Esophagus mucosa (tissue), 1 donor: ENCODE measurements at places on chromosomes 4 and X.
A peak's percentile ranks its signal among the peaks of the same experiment; 100 is the strongest.

- no peak for ATAC-seq
Observed at GRCh38 chr4:7252510-7253340, 60.4 kb downstream of the SORCS2 start.

DNA sequence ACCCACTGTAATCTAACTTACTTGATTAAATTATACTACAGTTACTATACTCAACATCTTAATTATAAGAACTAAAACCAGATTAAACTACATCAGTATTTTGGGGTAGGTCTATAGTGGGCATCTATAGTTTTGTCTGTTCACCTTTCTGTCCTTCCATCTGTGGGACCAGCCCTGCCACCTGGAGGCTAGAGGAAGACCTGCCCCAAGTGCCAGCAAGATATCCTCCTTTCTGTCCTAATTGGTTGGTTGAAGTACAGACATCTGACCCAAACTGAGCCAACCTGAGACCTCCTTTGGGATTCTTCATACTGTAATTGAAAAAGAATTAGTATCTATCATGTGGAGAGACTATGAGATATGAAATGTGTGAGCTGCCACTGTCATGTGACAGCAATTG lies 172.2 kb upstream of the TLL1 start:
- ATAC-seq, result no peak

- ATAC-seq, result no peak
Observed at GRCh38 chrX:11481035-11481434, 184.7 kb downstream of the ARHGAP6 start.

DNA sequence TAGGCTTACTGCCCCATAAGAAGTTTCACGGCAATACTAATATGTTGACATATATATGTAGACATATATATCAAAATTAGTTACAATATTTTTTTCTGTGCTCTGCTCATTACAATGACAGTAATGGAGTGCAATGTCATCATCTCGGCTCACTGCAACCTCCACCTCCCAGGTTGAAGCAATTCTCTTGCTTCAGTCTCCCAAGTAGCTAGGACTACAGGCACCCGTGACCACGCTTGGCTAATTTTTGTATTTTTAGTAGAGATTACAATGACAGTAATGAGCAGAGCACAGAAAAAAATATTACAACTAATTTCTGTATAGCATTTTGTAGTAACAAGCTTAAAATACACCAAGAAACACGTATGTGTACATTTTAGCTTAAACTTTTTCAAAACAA lies 7.6 kb downstream of the EIF4E start:
- ATAC-seq, result no peak

- ATAC-seq, result peak; percentile 69
Observed at GRCh38 chr4:169269916-169270809, 593 bp downstream of the SH3RF1 start.

- ATAC-seq, result no peak
Observed at GRCh38 chr4:23297327-23297726, 592.5 kb downstream of the PPARGC1A start.

GRCh38 chr4:153337686-153338085 lies 6.8 kb upstream of the MND1 start:
- no peak for ATAC-seq

- ATAC-seq, result no peak
Observed at GRCh38 chr4:186852964-186853391, 129.3 kb upstream of the FAT1 start.

- ATAC-seq, result peak; percentile 25
Observed at GRCh38 chr4:121822796-121823504, 733 bp downstream of the CCNA2 start.

DNA sequence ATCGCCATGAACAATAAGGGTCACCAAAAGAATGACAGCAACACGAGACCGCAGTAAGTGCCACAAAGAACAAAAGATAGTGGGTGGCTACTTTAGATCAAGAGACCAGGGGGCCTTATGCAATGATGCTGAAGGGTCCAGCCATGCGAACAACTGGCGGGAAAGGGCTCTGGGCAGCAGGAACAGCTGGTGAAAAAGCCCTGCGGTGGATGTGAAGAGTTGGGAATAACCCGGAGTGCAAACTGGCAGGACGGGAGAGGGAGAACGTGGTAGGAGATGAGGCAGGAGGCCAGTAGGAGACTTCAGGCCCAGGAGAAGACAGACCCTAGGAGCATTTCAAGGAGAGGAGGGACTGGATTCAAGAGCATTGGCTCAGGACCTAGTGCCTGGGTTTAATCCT lies 120.2 kb downstream of the AFAP1 start:
- no peak for ATAC-seq

DNA sequence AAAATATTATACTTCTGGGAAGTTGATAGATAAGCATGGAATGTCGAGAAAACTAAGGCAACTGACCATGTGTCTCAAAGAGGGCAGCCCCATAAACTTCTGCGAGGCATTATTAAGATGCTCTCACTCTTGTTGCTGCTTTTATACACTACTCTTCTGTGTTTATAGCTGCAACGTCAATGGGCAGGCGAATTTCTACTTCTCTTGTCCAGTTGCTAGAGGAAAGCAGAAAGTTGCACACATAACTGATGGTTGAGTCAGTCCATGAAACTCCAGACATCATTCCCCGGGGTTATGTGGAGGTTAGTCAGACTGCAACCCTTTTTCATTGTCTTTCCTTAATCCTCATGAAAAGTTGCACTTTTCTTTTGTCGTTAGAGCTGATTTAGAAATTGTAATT lies 39.8 kb downstream of the VCX3B start:
- ATAC-seq, result no peak

DNA sequence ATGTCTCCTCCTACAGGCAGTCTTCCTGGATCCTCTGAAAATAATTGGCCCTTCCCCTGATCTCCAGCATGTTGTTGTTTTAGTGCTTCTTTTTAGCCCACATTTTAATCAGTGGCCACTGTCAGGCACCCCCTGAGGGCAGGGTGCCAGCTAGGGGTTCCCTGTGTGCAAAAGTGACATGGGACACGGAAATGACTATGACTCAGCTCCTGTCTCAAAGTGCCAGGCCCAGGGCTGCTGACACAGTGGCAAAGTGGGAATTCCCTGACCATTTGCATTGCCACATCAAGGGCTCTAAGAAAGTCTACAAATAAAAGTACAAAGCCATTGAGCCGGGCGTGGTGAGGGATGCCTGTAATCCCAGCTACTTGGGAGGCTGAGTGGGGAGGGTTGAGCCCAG lies 24.8 kb downstream of the HMX1 start:
- no peak for ATAC-seq

DNA sequence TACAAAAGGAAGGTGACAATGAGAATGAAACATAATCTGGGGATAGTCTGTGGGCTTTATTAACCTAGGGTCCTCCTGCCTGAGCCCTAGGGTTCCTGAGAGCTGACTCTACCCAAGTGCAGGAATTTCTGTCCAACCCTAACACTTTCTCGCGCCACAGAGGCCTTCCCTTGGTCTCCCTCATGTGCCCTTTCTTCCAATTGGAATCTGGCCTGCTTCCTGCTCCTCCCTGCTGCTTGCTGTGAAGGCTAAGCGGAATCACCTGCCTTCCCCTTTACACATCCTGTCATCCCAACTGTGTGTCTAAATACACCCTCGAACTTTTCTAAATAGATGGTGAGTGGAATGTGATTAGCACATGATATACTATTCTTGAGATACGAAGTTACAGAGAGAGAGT lies 5.9 kb downstream of the MAGEA11 start:
- no peak for ATAC-seq

DNA sequence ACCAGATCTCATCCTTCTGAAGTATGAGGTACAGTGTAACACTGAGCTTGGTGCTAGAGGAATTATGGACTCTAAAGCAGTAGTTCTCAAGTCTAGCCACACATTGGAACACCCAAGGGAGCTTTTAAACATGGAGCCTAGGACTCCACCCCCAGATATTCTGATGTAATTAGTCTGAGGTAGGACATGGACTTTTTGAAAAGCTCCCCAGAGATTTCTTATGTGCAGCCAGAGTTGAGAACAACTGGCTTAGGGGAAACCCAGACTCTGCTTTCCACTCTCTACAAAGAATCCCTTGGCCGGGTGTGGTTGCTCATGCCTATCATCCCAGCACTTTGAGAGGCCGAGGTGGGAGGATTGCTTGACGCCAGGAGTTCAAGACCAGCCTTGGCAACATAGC lies 11.6 kb upstream of the GDPD2 start:
- no peak for ATAC-seq

DNA sequence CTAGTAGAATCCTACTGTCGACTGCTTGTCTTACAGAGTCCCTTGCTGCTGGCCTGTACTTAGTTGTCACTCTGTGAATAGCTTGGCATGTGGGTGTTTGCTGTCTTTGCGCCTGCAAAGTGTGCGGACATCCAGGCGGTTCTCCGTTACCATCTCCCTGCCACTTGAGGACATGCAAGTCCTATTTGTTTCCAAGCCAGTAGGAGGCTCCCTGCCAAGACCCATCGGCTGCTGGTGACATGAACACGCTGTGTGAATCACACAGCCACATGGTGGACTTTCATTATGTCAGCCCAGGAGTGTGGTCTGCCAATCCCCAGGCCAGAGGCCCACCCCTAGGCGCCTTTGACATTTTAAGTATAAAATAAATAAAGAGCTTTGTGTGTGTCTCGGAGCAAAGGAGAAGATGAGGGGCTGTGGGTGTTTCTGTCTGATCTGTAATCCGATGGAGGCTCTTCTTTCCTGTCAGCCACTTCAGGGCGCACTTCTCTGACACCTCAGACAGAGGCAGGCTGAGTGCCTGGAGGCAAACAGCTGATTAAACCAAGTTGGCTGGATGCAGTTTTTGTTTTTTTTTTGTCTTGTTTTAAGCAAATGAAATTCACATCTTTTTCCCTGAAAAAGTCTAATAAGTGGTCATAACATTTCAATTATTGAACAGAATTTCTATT lies 51.5 kb downstream of the ALPK1 start:
- ATAC-seq, result peak; percentile 36

DNA sequence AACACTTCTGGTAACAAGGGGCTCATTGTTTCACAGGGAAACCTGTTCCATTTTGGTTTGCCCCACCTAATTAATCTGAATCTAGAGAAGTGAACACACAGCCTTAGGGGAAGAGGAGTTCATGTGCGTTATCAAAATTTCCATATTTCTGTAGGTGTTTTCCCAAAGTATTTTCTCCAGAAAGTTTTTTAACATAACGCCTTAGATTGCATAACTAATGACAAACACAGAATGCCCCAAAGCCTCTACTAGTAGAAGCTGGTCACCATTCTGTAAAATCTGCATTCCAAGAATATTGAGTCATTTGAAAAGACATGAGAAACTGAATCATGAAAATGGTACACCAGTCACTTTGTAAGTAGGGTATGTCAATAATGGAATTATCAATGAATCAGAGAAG lies 41.1 kb downstream of the IL13RA2 start:
- no peak for ATAC-seq

GRCh38 chrX:2495595-2495994 lies 5.2 kb downstream of the DHRSX start:
- ATAC-seq, result no peak

DNA sequence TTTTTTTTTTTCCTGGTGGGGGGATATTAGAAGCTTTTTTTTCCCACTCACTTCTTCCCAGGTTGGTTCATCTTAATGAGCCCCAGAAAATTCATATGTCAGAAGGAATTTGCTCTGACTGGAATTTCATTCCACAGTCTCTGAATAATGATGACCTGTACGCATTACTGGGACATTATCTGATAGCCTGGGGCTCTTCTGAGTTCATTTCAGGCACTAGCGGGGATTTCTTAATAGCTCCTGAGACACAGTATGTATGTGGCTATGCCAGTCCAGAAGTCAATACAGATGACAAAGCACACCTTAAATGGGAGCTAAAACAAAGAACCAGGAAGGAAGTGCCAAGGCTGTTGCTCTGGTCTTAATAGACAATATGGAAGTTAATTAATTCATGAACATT lies 295.2 kb upstream of the IGFBP7 start:
- ATAC-seq, result peak; percentile 93

DNA sequence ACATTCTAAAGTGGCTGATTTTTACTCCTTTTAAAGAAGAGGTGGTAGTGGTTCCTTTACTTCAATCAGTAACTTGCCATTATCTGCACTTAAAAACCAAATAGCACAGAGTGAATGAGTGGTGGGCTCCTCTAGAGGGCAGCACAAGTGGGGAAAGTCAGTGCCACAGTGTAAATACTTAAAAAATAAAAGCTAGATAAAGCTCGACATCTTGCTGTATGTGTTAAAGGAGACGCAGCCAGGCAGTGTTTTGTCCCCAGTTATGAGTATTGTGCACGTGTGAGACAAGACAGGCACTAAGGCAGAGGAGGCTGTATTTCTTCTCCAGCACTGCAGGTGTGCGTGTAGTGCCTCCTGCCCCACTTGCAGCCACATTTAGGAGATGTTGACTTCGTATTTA lies 24.6 kb downstream of the NAP1L5 start:
- ATAC-seq, result no peak

GRCh38 chr4:75909405-75909804 lies 7.2 kb upstream of the PPEF2 start:
- no peak for ATAC-seq

GRCh38 chr4:175789647-175790046 lies 22.4 kb downstream of the GPM6A start:
- no peak for ATAC-seq

DNA sequence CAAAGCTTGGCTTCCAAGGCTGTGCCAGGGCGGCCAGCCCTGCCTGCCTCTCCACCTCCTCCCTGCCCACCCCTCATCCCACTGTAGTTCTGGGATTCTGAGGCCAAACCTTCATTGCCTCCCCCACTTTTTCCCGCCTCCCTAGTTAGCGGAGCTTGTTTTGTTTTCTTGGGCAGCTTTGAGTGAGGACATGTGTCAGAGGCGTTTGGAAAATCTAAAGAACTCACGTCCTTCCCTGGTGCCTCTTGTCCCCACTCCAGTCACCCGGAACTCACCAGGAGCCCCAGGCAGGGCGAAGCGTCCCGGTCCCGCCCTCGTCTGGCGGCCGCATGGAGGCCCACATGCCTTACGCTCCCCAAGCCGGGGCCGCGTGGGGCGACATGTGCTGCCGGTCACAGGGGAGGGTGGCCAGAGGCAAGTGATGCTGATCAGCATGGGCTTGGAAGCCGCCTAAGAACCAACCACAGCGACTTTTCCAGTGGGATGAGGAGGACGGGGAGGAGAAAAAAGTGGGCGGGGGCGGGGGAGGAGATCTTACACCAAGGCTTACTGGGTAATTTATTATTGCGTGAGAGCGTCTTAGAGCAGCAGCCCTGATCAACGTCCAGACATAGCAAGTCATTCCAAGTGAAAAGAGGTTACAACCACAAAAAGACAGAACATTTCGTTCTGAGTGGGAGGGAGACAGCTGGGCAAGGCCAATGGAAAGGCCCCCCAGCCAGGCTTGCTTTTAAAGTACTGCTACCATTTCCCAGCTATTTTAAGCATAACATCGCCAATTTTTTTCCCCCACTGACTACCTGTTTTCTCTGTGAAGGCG lies 48.5 kb downstream of the PRPS1 start:
- peak; percentile 70 for ATAC-seq
